ENCODE measurements at places on chromosomes 11 and 22.
A peak's percentile ranks its signal among the peaks of the same experiment; 100 is the strongest.

- DNase-seq, result no peak
Measured at GRCh38 chr11:72100009-72100408, 3.1 kb downstream of the LAMTOR1 start.

DNA sequence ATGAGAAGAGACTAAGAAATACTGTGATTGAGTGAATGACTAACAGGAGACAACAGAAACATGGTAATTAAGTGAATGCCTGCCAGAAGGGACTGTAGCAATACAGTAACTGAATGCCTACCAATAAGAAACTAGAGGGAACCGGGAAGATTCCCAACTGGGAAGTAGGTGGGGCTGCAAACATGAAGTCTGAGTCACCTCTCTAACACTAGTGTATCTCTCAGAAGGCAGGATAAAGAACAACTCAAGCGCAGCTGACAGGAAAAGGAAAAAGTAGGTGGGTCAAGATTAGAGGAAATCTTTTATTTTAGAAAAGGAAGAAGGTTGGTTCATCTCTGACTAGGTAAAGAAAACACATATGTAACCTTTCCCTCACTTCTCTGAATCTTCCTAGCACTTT is 14.0 kb downstream of the C11orf42 start:
- DNase-seq, result peak; percentile 65

- no peak for DNase-seq
Measured at GRCh38 chr11:2808850-2809846, 76.4 kb downstream of the CDKN1C start.

GRCh38 chr11:63613517-63614135 is 607 bp downstream of the PLAAT3 start:
- DNase-seq, result peak; percentile 29

- DNase-seq, result no peak
Measured at GRCh38 chr11:43503417-43503816, 144.7 kb downstream of the TTC17 start.

DNA sequence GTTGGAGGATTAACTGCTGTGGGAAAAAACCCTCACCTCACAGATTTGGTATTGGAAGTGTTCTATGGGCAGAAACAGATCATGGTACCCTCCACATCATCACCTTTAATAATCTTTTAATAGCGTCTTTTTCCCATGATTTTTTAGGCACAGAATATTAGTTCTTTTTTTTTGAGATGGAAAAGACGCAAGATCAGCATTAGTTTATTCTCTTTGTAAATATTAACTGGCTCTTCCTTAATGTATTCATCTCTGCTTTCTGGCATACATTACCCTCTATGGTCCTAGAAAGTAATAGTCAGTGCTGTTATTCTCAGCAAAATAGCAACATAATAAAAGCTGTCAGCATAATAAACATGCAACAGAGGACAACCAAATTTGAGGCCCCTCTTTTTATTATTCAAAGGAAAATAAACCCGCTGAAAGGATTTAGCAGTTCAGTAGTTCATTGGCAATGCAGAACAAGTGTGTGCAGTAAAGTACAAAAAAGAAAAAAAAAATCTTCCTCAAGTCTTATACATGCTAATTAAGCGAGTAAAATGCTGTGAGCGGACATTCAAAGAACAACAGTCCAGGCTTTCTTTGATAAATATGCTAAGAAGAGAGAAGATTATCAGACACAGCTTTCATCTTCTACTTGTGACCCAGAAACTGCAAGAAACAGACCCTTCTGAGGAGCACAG is 37.5 kb upstream of the DDI1 start:
- DNase-seq, result no peak

DNA sequence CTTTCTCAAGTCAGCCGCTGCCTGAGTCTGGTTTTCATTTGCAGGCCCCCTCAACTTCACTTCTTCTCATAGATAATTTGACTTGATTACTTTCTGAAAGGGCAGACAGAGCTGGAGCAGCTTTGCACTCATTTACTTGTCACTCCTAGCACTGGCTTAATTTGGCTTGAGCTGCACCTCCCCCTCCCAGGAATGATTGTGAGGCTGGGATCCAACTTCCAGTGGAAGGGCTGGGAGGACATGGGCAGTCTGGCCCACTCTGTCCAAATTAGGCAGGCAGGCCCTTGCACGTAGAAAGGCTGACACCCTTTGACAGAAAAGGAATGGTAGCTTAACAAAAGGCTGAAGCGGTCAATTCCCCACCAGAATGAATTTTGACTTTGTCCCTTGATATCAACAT is 453.9 kb downstream of the ETS1 start:
- DNase-seq, result no peak

DNA sequence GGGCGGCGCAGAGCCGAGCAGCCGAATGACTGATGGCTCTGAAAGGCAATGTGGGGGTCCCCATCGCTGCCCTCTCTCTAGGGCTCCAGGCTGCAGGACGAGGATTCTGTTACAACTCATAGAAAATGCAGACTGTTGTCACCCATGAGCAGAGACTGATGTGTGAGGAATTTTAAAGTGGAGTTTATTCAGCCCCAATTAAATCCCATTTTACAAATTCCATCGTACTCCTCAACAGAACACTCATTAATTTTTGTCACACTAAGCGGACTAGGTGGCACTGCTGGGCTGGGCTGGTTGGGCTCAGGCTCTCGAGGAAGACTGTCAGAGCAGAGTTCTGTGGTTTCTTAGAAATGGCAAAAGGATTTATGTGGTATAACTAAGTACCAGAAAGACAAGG is 102.6 kb upstream of the SPON1 start:
- no peak for DNase-seq

DNA sequence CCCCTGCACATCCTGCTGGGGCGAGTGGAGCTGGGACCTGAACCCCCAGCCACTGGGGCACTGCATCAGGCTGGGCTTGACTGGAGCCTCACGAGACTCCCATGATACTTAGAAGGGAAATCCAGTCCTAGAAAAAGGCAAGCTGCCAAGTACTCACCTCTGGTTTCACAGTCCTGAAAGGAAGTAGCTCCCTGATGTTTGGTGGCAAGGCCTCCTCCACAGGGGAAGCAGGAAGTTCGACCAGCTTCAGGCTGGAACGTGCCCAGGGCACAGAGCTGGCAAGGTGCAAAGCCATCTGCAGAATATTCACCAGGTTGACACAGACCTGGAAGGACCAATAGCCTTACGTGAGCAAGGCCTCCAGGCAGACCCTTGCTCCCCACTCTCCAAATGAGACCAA is 26.8 kb upstream of the NRIP3 start:
- DNase-seq, result no peak

DNA sequence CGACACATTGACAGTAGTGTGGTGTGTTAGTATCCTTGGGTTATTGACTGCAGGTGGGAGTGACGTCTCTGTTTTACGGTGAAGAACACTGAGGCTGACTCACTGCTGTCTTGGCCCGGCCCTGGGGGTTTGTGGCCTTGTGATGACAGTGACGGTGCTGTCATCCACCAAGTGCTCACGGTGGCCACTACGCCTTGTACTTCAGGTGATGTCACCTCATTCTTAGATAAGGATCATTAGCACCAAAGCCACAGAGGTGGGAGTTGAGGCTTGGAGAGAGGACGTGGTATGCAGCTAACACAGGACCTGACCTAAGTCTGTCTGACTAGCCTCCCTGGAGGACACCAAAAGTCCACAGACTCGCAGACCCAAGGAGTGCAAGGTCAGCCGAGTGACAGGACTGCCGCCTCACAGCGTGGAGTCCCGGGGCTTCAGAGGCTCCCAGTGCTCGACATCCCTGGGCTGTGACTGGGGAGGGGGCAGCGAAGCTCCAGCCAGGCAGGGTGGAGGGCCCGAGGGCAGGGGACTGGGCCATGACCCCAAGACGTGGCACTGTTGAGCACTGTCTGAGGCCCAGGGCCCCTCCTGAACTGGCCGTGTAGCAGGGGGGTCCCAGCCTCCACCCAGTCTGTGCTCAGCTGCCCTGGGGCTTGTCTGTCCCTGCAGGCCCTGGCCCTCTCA is 56.5 kb downstream of the NAT10 start:
- no peak for DNase-seq

DNA sequence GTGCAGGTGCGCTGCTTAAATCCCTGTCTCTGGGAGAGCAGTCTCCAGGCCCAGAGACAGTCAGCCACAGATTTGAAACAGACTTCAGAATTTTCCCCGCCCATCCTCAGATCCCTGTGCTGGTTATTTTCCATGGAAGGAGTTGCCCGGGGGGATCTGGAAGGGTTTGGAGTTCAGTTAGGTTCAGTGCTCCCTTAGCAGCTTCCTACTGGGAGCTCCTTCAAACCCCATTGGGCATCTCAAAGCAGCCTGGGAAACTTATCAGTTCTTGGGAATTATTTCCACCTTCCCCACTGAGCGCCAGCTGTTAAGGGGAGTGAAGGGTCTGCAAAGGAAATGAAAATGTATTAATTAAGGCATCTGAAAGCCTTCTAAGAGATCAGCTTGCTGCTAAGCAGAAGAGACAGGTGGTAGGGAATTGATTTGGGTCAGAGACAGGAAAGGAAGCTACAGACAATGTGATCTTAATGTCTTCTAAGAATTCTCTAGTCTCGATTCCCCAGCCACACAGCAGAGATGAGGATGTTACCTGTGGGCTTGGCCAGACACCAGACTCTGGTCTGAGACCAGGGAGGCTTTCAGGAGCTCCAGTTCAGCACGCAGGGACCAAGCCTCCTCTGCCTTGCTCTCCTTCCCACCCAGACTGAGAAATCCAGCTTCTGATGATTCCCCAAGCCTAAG is 106.2 kb upstream of the TBCEL start:
- DNase-seq, result no peak

GRCh38 chr22:36147196-36147791 is 13.3 kb downstream of the APOL3 start:
- DNase-seq, result no peak

DNA sequence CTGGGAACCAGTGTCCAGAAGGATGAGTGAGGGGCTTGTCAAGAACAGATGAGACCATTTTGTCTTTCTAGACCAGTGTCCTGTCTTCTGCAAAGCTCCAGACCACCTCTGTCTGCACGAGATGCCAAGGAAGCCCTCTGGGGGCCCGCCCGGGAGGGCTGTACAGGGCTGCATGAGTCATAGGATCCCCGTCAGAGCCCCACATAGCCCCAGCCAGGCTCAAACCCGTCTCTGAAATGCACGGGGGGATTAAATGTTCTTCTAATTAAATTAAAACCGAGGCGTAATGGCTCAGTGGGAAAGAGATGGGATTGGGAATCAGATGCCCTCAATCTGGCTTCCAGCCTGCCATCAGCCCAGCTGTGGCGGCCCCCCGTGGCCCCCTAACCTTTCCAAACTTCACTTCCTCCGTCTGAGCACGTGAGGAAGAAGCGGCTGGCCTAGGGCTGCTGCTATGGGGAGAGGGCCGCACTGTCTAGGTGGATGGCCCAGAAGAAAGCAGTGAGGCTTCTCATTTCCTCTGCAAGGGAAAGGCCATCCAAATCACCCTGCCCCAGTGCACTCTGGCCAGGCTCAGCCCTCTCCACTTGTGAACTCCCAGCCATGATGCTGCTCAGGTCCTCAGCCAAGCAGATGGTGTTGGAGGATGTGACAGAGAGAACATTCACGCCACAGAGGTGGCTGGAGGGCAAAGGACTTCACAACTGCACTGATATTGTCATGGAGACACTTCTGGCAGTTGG is 32.8 kb downstream of the KCNQ1OT1 start:
- no peak for DNase-seq

- DNase-seq, result no peak
Measured at GRCh38 chr22:47442821-47443220, 680.4 kb downstream of the TBC1D22A start.

- no peak for DNase-seq
Measured at GRCh38 chr11:109308551-109308950, 113.4 kb upstream of the C11orf87 start.

GRCh38 chr11:98234698-98235097 is 786.1 kb upstream of the CNTN5 start:
- DNase-seq, result no peak

- DNase-seq, result peak; percentile 16
Measured at GRCh38 chr11:11789735-11790369, 51.9 kb upstream of the USP47 start.

DNA sequence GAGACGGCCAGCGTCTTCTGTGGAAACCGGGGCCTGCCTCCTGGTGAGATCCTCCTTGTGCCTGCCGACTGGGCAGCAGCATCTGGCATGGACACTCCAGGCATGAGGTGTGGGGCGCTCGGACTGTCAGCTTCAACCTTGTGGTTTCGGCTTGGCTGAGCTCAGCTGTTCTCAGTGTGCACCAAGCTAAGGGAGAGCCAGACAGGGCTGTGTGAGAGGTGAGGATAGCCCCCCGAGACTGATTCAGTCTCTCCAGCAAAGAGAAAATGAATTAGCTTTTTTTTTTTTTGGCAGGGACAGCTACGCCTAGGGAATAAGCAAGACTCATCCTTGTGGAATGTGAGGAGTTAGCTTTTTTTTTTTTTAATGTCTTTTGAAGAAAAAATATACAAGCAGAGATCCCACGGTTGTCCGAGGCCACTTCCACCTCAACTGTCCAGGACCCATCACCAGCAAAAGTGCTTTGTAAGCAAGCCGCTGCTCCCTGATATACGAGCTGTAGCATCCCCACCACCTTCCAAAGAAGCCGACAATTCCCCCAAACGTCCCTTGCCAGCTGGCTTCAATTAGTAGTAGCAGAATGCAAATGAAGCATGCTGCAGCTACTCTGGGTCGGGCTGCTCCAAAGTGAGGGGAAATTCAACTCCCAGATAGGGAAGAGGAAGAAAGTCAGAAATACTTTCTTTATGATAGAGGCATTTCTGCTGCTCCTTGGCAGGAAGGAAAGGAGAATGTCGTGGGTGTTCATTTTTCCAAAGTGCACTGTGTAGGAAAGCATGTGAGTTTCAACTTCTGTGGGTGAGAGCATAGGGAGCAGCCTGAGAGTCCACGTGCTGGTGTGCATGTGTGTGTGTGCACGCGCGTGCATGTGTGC is 9.7 kb upstream of the THY1 start:
- no peak for DNase-seq

DNA sequence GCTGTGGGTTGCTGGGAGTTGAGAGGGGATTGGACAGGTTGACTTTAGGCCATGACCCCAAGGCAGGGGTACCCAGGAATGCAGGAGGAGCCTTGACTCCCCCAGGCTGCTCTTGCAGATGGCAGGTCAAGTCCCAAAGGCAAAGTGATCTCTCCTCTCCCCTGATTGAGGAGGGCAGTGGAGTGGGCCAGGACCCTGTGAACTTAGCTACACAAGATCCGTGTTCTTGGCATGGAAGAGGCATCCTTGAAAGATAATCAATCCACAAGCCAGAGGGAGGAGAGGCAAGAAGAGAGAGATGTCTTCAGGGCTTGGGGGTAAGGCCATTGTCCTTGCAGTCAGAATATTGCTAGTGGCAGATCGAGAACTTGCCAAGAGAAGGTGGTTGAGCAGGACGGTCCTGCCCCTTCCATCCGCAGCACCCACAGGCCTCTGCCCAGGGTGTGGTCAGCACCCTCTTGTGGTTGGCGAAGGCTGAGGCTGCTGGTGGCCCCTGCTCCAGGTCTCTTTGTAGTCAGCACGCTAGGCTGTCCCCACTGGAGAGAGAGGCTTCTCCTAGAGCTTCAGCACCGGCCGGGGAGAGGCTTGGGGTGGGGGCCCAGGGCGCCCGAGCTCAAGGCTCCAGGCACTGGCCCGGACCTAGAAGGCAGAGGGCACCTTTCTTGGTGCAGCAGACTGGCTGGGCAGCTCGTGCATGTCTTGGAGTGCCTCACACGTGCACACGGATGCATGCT is 45.4 kb downstream of the KCNC1 start:
- no peak for DNase-seq

GRCh38 chr11:2320568-2321310 is 18.9 kb downstream of the TSPAN32 start:
- DNase-seq, result no peak
